Naive thymus-derived CD8-positive, alpha-beta T cell (primary cell): ENCODE measurements at places on chromosomes 4 and X.
A peak's percentile ranks its signal among the peaks of the same experiment; 100 is the strongest.

- DNase-seq = no peak
These were observed 64.3 kb upstream of the EMCN start for GRCh38 chr4:100582146-100582545.

DNA sequence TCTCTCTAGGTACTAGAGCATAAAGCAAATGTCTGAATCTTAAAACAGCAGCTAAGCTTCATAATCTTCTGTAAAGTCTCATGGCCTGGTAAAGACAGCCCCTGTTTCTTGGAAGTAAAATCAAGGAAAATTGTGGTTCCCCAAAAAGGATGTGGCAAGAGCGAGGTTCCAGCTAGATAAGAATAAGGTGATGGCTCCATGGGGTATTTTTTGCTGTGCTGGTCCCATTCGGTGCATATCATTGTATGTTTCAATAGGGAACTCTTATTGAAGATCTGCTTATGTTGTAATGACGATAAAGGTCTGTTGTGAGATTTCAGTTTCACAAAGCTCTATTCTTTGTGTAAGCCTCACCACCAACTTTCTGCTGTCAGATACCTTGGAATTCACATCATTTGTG lies 316.9 kb upstream of the NOCT start:
- no peak for DNase-seq

DNA sequence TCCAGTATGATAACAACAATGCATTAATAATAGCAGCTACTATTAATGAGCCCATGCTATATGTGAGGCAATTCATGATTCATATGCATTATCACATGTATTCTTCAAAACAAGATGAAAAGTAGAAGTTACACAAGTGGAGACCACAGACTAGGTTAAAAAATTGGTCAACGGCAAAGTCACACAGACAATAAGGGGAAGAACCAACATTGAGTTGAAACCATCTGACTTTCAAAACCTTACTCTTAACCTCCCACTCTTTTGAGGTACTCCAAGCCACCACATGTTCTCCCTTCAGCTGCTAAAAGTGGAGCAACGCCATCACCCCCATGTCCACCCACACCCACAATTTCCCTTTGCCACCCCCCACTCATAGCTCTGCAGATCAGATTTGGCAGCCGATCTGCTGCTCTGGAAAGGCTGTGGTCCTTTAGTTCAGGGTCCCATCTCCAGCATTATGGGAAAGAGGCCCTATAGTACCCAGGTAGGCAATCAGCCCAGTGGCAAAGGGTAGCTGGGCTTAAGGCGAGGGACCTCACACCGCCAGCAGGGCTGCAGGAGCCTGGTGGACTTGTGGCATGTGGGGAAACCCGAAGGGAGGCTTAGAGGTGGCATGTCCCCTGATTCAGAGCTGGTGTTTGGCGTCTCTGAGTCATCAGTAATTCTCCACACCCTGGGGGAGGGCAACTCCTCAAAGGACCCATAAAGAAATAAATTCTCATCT lies 33.5 kb upstream of the CYBB start:
- DNase-seq = no peak

- DNase-seq = no peak
These were observed 3.1 kb downstream of the SMS start for GRCh38 chrX:21943460-21944135.

DNA sequence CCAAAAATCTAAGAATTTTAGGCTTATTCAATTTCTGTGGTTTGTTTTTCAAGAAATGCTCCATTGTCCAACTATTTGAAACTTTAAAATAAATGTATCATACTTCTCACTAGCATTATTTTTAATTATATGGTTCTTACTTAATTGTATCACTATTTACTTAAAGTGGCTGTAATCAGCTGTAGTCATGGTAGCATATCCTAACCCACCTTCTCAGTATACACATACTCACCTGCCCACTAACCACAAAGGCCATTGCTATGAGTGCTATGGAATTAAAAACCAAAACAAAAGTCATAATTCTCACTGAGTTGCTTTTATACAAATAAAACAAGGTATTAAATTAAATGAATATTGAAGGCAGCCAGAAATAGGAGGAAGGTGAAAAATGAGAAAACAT lies 5.0 kb downstream of the FBXO8 start:
- no peak for DNase-seq

GRCh38 chr4:23888421-23889319 lies 1.2 kb downstream of the PPARGC1A start:
- no peak for DNase-seq

GRCh38 chrX:40132751-40133150 lies 35.0 kb upstream of the BCOR start:
- no peak for DNase-seq

- DNase-seq = peak; percentile 30
These were observed 26.5 kb upstream of the XIAP start for GRCh38 chrX:123833387-123833786.

DNA sequence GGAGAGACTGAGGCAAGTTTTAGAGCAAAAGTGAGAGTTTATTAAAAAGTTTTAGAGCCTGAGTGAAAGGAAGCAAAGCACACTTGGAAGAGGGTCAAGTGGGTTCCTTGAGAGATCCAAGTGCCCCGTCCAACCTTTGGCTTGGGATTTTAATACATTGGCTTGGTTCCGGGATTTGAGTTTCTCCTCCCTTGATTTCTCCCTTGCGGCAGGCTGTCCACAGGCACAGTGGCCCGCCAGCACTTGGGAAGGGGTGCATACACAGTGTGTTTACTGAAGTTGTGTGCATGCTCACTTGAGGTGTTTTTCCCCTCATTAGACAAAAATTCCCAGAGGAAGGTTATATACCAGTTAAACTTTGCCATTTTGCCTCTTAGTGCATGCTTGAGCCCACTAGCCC lies 333.5 kb downstream of the PCDH18 start:
- no peak for DNase-seq

DNA sequence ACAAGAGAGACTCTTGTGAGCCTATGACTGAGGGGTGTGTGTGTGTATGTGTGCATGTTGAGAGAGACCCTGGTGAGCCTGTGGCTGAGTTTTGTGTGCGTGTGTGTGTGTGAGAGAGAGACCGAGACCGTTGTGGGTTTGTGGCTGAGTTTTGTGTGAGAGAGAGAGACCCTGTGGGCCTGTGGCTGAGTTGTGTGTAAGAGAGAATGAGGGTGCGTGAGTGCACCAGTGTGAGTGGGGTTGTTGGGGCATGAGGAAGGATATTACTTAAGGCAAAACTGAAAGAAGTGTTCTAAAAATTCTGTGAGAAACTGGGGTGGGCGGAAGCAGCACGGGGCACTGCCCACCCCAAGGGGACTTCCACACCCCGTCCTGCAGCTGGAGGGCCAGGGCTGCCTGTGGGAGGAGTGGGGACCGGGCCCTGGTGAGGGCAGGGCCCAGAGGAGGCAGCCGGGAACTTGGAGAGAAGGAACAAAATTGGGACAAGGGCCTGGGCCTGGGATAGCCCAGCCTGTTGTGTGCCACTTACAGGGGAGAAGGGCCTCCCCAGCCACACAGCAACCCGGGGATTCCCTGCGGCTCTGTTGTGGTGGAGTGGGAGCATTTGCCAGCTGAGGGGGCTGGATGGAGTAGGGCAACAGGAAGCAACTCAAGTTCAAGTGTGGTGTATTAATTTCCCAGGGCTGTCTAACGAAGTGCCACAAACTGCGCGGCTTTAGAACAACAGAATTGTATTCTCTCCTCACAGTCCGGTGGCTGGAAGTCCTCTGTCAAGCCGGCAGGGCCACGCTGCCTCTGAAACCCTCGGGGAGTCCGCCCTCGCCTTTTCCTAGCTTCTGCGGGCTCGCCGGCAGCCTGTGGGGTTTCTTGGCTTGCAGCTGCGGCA lies 22.1 kb downstream of the TMEM131L start:
- DNase-seq = peak; percentile 51

DNA sequence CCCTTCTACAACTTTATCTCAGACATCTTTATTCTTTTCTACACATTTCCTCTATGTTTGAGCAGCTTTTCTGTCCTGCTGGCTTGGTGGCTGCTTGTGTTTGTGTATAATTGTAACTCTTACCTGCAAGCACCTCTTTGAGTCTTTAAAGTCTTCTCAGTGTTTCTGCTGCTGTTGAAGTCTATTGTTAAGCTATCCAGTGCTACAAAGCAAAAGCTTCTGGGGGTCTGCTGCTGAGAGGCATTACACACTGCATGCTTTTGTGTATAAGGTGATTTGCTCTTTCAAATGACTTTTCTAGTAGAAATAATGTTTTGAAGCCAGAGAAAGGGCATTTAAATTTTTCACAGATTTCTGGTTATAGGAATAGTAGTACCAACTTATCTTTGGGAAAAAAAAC lies 241.8 kb downstream of the DTHD1 start:
- DNase-seq = no peak

- no peak for DNase-seq
These were observed 16.6 kb downstream of the PCGF3 start for GRCh38 chr4:722169-722725.

- DNase-seq = no peak
These were observed 48.6 kb downstream of the BCOR start for GRCh38 chrX:40049084-40049641.
